Urinary bladder (tissue), 4 donors: ENCODE measurements at places on chromosomes 1 and 21. TPM values are rescaled to one million over a fixed set of nuclear protein-coding genes. Genes with fewer than 3 reads are reported as not detected.
A peak's percentile ranks its signal among the peaks of the same experiment; 100 is the strongest.

The CFHR5 gene
- not detected for total RNA-seq

DNA sequence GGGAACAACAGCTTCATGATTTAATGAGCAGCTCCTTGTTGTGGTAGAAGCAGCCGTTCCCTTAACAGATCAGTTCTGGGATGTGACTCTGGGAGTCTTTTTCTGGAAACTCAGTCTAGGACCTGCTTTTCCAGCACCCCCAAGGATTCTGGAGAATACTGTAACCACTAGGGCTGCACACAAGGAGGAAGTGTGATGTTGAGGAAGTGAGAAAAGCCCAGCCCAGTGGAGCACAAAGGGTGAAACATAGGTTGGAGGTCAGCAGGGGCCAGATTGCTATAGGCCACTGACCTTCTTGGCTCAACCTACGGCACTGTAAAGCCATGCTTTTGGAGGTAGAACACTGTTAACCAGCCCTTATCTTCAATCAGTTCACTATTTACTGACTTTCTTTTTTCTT is 10.1 kb upstream of the PLA2G5 start:
- no peak for DNase-seq

DNA sequence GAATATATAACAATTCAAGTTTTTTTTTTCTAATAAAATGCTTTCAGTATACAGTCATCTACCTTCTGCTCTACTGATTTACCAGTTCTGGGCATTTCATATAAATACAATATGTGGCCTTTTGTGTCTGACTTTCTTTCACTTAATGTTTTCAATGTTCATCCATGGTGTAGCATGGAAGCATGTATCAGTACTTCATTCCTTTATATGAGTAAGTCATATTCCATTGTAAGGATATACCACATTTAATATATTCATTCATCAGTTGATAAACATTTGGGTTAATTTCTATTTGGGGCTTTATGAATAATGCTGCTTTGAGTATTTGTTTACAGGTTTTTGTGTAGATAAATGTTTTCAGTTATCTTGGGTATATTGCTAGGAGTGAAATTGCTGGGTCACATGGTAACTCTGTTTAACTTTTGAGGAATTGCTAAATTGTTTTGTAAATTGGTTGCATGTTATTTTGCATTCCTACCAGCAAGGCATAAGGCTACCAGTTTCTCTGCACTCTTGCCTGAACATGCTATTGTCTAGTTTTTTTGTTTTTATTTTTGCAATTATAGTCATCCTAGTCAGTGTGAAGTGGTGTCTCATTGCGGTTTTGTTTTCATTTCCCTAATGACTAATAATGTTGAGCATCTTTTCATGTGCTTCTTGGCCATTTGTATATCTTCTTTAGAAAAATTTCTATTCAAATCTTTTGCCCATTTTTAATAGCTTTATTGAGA is 206.1 kb downstream of the TM2D1 start:
- DNase-seq: no peak

- DNase-seq: peak; percentile 11
Observed at GRCh38 chr1:96722161-96722922, 758 bp downstream of the PTBP2 start.

DNA sequence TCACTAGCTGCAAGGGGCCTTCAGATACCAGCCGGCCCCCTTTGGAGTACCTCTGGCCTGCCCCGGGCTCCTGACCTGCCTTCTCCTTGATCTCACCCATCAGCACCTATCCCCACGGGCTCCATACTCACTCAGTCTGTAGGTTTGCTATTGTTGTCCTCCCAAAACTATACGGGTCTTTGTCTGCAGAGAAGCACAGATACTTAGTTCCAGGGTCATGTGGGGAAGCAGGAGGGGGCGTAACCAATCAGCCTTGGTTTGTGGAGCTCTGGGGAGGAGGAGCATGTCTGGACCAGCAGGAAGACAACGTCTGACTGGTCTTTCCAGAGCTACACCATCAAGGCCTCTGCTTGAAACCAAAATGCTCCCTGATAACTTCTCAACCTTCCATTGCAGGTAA is 15.2 kb downstream of the TMEM63A start:
- no peak for DNase-seq

- DNase-seq: peak; percentile 46
Observed at GRCh38 chr1:37946703-37947360, at the start of gene INPP5B. TSS of gene INPP5B (minus strand) at chr1:37947053. CDS start at chr1:37946308, 745 bp downstream.
